T-cell (primary cell): ENCODE measurements at places on chromosomes 7 and 10.

DNA sequence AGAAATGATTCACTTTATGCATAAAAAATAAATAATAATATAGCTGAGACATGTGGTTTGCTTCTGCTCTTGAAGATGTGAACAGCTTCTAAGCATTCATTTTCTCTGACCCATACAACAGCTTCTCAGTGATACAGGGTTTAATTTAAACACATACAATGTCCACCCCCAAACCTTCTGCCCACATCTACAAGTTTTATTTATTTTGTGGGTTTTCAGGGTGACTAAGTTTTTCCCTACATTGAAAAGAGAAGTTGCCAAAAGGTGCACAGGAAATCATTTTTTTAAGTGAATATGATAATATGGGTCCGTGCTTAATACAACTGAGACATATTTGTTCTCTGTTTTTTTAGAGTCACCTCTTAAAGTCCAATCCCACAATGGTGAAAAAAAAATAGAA is 17.2 kb downstream of the INHBA start:
- H3K4me1 ChIP-seq, result no peaks in the 10 kb centered on the region
- no peak for DNase-seq
- H3K36me3 ChIP-seq, result no peaks in the 10 kb centered on the region

DNA sequence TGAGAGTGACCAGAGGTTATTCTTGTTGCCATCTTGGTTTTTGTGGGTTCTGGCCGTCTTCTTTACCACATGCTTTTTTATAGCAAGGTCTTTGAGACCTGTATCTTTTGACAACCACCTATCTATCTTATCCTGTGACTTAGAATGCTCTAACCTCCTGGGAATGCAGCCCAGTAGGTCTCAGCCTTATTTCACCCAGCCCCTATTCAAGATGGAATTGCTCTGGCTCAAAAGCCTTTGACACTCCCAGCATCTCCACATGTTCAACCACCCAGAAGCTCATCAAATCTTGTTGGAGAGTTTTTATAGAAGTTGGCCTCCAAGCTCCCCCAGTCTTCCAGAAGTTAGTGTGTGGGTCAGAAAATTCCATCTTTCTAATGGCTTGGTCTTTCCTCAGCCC is 464.3 kb upstream of the NRP1 start:
- no peaks in the 10 kb centered on the region for H3K4me1 ChIP-seq

GRCh38 chr7:117034851-117035464 is 81.7 kb downstream of the ST7 start:
- no peak for DNase-seq
- H3K27ac ChIP-seq, result no peak overlapping the region
- no peaks in the 10 kb centered on the region for H3K4me1 ChIP-seq
- no peak overlapping the region for H3K4me3 ChIP-seq
- no peaks in the 10 kb centered on the region for H3K27me3 ChIP-seq

- H3K36me3 ChIP-seq, result no peaks in the 10 kb centered on the region
- DNase-seq, result no peak
- H3K4me3 ChIP-seq, result no peak overlapping the region
- no peaks in the 10 kb centered on the region for H3K27me3 ChIP-seq
These were observed 266.0 kb downstream of the AUTS2 start for GRCh38 chr7:69864274-69864673.

DNA sequence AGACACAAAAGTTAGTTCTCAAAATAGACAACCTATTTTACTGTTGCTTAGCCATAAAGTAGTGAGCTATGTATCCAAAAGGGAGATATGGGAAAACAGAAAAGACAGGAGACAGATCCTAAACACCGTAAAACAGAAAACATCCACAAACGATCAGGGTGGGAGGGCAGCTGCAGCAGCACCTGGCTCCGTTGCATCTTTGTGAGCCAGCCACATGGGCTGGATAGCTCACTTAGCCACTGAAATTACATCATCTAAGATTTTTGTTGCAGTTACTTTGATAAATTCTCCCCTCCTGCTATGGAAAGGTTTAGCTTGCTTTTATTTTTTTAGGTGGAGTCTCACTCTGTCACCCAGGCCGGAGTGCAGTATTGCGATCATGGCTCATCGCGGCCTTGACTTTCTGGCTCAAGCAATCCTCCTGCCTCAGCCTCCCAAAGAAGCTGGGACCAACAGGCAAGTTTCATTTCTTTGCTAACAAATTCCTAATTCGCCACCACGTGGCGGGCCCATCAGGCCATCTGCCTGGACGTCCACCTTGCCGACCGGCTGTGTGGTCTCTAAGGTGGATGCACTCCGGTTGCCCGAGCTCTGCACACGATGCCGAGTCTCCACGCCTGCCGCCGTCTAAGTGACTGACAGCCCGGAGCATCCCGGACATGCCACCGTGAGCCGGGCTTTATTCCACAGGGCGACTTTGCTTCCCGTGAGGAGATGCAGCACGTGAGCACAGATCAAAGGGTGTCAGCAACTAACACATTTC is 159.8 kb downstream of the DIP2C start:
- DNase-seq, result no peak
- H3K36me3 ChIP-seq, result no peaks in the 10 kb centered on the region
- H3K4me1 ChIP-seq, result no peaks in the 10 kb centered on the region
- H3K27me3 ChIP-seq, result no peaks in the 10 kb centered on the region
- no peak overlapping the region for H3K4me3 ChIP-seq
- H3K27ac ChIP-seq, result no peak overlapping the region

GRCh38 chr7:157151626-157152339 is 13.1 kb downstream of the UBE3C start:
- no peak overlapping the region for H3K4me3 ChIP-seq
- no peak for DNase-seq

GRCh38 chr7:131509781-131510180 is 46.6 kb downstream of the PODXL start:
- H3K27ac ChIP-seq, result no peak overlapping the region
- H3K4me3 ChIP-seq, result no peak overlapping the region
- no peak for DNase-seq
- no peaks in the 10 kb centered on the region for H3K36me3 ChIP-seq
- H3K27me3 ChIP-seq, result no peaks in the 10 kb centered on the region

GRCh38 chr10:62870866-62871265 is 54.7 kb upstream of the EGR2 start:
- H3K36me3 ChIP-seq, result no peaks in the 10 kb centered on the region
- no peaks in the 10 kb centered on the region for H3K4me1 ChIP-seq
- H3K27ac ChIP-seq, result no peak overlapping the region
- DNase-seq, result no peak
- no peak overlapping the region for H3K4me3 ChIP-seq

- H3K4me1 ChIP-seq, result no peaks in the 10 kb centered on the region
- no peak for DNase-seq
- peaks cover 2% of the 10 kb centered on the region for H3K27me3 ChIP-seq
- H3K4me3 ChIP-seq, result no peak overlapping the region
- H3K36me3 ChIP-seq, result no peaks in the 10 kb centered on the region
- no peak overlapping the region for H3K27ac ChIP-seq
These were observed 7.7 kb downstream of the DRGX start for GRCh38 chr10:49388161-49388560.

DNA sequence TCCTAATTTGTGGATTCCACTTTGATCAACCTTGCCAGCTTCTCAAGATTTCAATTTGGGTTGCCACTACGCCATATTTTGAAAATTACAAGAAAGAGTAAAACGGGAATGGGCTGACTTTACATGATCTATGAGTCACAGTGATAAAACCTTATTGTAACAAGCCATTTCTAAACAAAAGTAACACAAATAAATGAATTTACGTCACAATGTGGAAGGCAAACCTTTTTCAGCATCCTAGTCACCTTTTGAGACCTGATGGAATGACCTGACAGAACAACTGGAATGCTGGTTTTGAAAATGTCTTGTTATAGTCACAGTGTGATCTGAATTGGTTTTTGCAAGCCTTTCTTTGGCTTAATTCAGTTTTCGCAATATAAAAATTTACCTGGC is 85.9 kb downstream of the CDK6 start:
- no peak for DNase-seq
- no peak overlapping the region for H3K4me3 ChIP-seq
- peaks cover 3% of the 10 kb centered on the region for H3K4me1 ChIP-seq

DNA sequence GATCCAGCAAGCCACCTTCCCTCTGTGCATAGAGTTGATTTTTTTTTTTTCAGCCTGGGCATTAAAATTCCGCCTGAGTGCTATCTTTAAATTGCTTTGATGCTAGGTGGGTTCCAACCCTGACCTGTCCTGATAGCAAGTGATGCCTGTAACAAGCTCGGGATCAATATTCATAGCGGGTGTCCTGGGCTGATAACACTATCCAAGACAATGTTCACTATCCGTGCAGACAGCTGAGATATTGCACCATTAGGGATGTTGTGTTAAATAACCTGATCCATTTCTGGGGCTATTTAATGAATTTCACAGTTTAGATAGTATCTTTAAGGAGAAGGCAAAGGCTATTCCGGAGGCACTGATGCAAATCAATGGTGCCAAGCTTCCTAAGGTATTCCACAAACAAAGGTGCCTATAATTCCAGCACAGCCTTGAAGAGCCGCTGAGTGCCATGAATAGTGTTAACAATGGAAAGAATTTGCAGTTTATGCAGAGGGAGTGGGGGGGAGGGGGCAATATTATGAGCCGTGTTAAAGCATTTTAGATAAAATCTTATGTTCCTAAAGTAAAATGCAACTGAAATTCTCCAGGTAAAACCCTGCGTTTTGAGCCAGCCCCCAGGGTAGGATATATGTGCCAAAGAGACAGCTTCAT is 4.2 kb upstream of the NKX1-2 start:
- peaks cover 30% of the 10 kb centered on the region for H3K27me3 ChIP-seq
- H3K27ac ChIP-seq, result no peak overlapping the region
- H3K36me3 ChIP-seq, result no peaks in the 10 kb centered on the region
- no peak overlapping the region for H3K4me3 ChIP-seq

GRCh38 chr7:105675934-105676371 is 94.7 kb upstream of the EFCAB10 start:
- peak overlapping the region; percentile 71 for H3K27ac ChIP-seq
- H3K4me3 ChIP-seq, result no peak overlapping the region
- no peaks in the 10 kb centered on the region for H3K36me3 ChIP-seq
- H3K4me1 ChIP-seq, result peaks cover 31% of the 10 kb centered on the region

DNA sequence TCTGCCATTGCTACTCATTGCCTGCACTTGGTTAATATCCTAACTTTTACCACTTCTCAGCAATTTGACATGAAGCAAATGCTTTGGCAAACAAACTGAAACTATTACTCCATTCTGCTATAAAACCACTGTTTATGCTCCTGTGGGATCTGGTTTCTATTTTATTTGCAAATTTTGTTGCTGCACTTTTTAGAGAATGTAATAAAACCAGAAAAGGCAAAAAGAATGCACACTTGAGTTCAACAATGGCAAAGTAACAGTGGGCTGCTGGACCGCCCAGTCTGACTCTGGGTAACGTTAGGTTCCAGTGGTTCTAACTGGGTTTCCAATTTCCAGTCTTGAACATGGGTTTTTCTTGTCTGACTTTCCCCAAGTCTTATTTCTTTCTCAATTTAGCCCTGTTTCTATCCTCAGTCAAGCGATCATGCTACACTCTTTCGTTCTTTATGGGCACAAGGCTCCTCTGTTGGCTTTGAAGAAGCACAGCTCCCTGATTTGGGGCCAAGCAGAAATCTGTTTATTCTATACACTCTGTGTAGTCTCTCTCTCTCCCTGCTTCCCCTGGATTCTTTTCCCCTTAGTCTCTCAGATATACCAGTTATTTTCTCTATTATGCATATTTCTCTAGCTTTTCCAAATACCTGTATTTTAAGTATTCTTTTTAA is 129.2 kb upstream of the FAM3C start:
- DNase-seq, result no peak
- H3K27ac ChIP-seq, result no peak overlapping the region
- no peaks in the 10 kb centered on the region for H3K36me3 ChIP-seq
- H3K4me1 ChIP-seq, result no peaks in the 10 kb centered on the region
- H3K4me3 ChIP-seq, result no peak overlapping the region

DNA sequence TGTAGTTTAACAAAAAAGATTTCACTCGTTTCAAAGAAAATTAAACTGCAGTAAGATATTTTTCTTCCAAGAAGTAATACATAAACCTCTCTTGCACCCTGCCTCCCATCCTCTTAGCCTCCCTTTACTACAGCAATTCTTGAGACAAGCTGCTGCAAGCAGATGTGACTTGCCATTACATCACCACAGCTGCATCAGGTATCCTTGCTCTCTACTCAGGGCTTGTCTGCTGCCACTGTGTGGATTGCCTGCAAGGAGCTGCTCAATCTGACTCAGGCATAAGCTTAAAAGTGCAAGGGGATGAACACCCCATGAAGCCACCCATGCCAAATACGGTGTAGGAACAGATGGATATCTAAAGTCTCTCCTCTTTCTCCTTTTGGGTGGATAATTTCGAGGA is 609.9 kb downstream of the DNAJB9 start:
- no peaks in the 10 kb centered on the region for H3K36me3 ChIP-seq
- H3K4me1 ChIP-seq, result no peaks in the 10 kb centered on the region
- H3K4me3 ChIP-seq, result no peak overlapping the region

DNA sequence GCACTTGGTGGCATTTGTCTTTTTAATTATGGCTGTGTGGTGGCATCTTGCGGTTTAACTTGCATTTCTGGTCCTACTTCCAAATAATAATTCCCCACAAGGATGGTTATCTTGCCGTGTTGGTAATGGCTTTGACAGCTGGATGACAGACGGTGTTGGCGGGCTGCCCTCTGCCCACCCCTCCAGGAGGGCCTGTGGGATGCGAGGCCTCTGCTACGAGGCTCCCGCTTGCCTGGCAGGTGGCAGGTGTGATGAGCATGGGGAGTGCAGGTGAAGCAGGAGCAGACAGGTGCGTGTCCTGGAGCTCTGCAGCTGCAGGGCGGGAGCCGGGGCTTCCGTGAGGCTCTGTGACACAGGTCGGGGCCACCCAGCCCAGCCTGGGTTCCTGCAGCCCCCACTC is 11.8 kb downstream of the INPP5A start:
- no peak overlapping the region for H3K4me3 ChIP-seq
- H3K27me3 ChIP-seq, result peaks cover 5% of the 10 kb centered on the region
- peaks cover 61% of the 10 kb centered on the region for H3K4me1 ChIP-seq
- H3K36me3 ChIP-seq, result no peaks in the 10 kb centered on the region
- DNase-seq, result no peak
- no peak overlapping the region for H3K27ac ChIP-seq
